ENCODE measurements at places on chromosomes 3 and 15. TPM values are rescaled to one million over a fixed set of nuclear protein-coding genes. Genes with fewer than 3 reads are reported as not detected.

The PRRT3 gene
- total RNA-seq: 1.3 TPM

The DPPA2 gene
- not detected for total RNA-seq

The HAPLN3 gene
- 9.3 TPM for total RNA-seq

The HCN4 gene
- not detected for total RNA-seq

The RPP25 gene
- 16.2 TPM for total RNA-seq

The PLSCR2 gene
- total RNA-seq: not detected

The C3orf70 gene
- total RNA-seq: 2.9 TPM

The RPUSD3 gene
- total RNA-seq: 30.1 TPM

The IL17RD gene
- total RNA-seq: 2.5 TPM

The RAB8B gene
- 112 TPM for total RNA-seq

The TGM4 gene
- 0.13 TPM for total RNA-seq

The PP2D1 gene
- total RNA-seq: not detected

The HAUS2 gene
- 83.9 TPM for total RNA-seq

The PATL2 gene
- total RNA-seq: 0.22 TPM
